ENCODE measurements at places on chromosomes 12 and 14.

DNA sequence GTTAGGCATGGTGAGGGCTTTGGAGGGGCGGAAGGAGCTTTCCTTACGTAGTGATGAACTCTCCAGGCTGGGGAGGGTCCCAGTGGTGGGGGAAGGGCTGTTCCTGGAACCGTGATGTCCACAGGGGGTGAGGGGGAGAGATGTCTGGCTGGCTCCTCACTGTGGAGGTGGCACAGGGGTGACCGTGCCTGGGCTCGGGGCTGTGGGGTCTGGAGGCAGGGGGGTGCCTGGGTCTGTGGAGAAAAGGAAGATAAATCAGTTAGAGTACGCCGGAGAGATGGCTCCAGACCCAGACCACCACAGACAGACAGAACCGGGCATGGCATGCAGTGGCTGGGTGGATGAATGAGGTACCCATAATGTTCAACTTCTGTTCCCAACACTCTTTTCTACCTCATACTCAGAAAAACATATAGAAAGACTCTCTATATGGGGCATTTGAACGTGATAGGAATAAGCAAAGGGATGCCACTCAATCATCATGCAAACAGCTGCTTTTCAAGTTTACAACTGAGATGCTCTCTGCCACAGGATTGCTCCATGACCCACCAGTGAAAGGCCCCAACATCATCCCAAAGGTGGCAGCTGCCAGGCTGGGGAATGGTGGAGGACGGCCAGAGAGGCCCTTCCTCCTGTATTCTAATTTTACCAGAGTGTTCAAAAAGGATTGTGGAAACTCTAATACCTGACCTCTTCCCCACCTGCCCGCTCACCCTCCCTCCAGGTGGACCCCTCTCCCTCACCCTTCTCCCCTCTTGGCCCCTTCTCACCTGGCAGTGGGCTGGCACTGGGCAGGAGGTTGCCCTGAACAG is 5.6 kb downstream of the MYL6 start:
- DNase-seq: no peak

GRCh38 chr14:80266930-80267329 is 55.6 kb upstream of the DIO2 start:
- no peak for DNase-seq

DNA sequence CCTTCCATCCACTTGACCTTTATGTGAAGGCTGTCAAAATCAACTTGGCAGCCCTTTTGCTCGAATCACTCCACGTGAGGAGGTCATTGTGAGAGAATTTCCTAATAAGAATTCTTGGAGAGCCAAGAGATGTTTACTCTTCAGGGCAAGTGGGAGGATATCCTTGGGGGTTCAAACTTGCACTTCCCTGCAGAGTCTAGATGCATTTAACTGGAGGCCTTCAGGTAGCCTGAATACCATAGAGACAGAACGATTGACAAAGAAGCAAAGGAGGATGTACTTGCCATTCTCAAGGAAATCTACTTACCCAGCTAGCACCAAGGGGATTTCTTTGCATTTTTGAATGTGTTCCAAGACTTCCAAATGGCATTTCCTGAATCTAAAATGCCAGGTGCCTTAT is 1702.6 kb upstream of the FLRT2 start:
- no peak for DNase-seq

DNA sequence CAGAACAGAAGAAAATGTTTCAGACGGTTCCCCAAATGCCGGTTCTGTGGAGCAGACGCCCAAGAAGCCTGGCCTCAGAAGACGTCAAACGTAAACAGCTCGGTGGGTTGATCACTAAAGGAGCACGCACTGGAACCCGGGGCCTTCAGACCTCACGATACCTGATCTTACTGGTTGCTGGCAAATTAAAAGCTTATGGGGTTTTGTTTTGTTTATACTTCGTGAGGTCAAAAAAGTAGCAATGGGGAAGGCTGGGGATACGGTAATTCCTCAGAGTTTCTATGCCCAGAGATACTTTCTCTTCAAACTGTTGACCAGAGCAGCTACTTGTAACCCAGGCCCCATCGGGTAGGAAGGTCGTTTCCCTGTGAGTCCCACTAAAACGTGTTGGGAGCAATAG is 1.7 kb downstream of the CDKN1B start:
- DNase-seq: no peak

GRCh38 chr12:24838531-24838950 is 110.4 kb downstream of the BCAT1 start:
- DNase-seq: no peak

DNA sequence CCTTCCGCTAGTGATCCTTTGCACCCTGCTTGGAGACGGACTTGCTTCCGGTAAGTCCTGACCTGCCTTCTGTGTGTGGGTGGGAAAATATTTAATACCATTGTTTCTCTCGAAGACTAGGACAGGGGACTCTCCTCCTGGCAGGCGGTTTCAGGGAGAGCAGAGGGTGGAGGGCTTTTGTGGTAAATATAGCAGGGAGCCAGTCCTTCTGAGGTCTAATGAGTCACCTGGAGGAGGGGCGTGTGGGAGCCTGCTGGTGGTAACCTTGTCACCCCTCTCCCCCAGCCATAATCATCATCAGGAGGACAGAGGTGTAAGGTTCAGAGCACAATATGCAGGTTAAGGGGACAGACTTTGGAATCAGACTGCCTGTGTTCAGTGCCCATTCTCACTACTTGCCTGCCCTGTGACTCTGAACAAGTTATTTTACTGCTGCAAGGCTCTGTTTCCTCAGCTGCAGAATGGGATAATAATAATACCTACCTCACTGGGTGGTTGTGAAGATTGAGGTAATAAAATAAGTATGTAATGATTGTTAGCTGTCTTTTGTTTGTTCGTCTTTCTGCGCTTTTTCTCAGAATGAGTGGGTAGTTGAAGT is 47.4 kb downstream of the SUSD6 start:
- no peak for DNase-seq

DNA sequence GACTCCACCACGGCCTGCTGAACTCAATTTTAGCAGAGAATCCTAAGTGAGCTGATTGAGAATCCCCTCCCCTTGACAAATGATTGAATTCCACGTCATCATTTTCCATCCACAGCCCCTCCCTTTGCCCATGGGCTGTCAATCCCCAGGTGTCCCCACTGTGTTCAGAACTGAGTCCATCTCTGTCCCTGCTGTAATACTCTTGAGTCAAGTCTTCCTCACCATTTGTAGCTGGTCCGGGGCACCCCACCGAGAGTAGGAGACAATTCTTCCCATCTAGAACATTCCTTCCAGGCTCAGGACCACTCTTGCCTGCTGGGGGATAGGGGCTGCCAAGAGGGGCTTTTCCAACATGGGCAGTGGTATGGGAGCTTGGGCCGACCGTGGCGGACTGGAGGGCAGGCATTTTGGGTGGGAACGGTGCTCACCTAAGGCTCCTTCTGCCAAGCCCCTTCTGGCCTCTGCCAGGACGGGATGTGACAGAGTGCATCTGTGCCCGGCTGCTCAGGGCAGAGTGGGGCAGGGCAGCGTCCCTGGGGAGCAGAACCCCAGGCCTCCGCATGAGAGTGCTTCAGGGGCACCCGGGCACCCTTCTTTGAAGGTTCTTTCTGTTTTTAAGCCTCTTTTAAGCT is 218.1 kb upstream of the RTL1 start:
- DNase-seq: no peak

GRCh38 chr12:17197971-17198370 is 592.0 kb upstream of the LMO3 start:
- no peak for DNase-seq

- no peak for DNase-seq
These were observed 187.9 kb upstream of the PLXNC1 start for GRCh38 chr12:93960521-93960920.

DNA sequence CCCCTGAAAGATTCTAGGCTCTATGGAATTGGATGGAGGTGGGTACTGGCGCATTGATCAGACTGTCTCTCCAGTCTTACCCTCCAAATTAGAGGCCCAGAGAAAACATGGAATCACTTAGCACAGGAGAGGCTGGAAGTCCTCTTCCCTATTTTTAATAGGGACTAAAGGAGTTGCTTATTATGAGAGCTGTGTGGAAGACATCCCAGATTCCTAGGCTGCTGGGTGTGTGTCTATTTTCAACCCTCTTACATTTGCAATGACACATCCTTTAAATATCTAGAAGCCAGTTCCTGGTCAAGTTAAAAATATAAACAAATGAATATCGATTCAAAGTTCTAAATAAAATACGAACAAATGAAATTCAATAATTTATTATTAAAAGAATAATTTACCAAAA is 58.3 kb upstream of the ARID2 start:
- no peak for DNase-seq

DNA sequence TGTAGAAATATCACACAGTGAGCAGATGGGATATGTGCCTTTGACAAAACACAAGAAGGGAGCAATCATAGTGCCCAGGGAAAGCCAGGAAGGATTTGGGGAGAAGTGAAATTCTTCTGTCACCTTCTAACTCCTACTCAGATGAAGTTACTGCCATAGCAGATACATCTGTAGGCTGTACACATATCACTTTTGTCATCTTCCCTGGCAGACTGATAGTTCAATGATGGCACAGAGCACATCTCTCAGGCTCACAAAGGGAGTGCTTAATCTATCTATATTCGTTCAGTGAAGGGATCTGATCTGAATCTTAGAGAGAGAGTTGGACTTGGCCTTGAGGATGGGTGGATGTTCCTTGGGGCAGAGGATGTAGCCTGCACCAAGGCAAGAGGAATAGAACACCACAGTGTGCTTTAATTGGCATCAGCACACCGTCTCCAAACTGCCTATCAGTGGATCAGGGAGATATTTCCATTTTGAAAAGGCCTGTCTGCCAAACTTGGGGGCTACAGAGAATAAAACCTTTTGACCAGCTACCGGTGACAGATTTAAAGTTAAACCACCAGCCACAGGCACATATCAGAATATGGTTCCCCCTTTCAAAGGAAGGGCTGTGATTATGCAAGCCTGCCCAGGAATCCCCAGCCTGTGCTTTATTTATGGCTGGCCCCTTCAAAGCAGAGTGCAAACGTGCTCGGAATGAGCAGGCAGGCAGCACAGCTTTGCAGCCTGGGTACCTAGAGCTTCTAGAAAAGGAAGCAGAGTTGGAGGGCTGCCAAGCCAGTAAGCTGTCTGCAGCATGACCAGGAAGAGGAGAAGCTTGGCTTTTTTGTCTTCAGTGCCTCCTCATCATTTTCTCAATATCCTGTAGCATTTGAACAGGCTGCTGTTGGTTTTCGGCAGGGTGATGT is 165.5 kb upstream of the DYRK2 start:
- DNase-seq: no peak

DNA sequence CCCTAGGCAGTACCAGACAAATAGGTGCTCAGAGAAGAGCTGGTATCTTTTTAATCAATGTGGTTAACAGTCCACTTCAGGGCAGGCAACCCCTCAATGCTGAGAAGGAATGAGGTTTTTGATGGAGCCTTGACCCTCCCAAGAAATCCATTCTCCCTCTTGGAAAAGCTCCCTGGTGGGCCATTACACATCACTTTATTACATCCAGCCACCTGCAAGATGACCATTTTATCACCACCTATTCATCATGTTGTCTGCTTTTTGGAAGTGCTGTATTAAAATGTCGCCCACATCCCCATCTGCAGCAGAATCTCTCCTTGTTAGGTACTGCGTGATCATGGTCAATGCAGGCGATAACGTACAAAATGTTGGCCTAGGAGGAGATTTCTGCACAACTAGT is 614.7 kb upstream of the TMEM132C start:
- no peak for DNase-seq

DNA sequence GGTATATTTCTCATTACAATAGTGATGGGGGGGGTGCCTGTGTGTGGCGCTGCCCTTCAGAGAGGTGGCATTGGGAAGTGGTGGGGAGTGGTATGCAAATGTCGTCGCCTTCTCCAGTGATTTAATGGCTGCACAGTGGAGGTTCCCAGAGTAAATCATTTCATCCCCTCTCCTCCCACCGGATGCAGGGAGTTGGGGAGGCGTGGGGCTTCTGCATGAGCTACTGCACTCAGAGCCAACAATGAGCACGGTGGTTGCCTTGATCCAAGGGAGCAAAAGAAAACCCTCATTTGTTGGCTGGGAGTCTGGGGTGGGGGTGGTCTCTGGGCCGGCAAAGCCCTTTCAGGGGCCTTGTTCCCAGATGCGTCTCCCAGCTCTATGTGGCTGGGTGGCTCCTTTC is 124.3 kb downstream of the AACS start:
- DNase-seq: no peak

DNA sequence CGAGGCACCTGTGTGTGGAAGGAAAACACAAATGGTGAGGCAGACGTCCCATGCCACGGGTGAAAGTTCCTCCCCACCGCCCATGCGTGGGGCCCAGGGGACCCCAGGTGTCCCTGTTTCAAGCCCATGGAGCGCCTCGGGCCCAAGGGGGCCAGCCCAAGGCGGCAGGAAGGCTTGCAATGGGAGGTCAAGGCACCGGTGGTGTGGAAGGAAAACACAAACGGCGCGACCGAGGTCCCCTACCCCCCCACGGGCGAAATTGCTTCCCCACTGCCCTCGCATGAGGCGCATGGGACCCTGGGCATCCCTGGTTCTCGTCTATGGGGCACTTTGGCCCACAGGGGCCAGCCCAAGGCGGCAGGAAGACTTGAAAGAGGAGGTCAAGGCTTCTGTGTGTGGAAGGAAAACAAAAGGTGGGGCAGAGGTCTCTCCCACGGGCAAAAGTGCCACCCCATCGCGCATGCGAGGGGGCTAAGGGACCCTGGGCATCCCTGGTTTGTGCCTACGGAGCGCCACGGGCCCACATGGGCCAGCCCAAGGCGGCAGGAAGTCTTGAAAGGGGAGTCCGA is 379.4 kb downstream of the ALG10 start:
- DNase-seq: no peak

DNA sequence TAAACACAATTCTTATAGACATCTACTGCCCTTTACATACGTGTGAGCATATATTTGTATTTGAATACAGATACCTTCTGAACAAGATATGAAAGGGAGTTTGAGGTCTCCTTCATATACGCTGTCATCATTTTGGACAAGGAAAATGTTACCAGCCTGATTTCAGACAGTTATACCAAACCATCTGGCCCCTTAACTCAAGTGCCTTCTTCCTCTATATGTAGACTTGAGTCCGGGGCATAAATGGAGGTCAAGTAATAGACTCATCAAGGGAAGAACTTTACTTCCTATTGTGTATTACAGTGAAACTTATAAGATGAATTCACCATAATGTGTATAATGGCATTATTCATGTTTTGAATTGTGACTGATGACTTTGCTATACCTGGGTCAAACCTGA is 52.2 kb downstream of the FAR2 start:
- no peak for DNase-seq

GRCh38 chr14:51039252-51039651 is 55.7 kb downstream of the TRIM9 start:
- no peak for DNase-seq
